ENCODE measurements at places on chromosomes 6 and 20. TPM values are rescaled to one million over a fixed set of nuclear protein-coding genes. Genes with fewer than 3 reads are reported as not detected.

NR2E1 gene
- not detected for total RNA-seq

PSORS1C1 gene
- 3.4 TPM for total RNA-seq

CD40 gene
- total RNA-seq = 8.9 TPM

TRMT6 gene
- total RNA-seq = 8.6 TPM

DNA sequence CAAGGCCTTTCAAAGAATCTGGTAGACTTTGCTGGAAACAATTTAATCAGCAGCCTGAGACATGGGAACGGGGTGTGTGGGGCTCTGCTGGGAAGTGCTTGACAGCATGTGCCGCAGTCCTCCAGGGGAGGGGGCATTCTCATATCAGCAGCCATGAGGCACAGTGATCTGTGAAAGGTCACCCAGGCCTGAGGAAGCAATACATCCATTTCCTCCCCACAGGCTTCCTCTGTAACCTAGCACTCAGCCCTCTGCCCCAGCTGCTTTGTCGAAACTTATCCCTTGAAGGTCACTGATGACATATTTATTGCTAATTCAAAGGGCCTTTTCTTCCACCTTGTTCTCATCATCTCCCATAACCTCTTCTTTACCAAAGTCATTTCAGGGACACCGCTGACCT is 103.3 kb downstream of the TNFAIP3 start:
- H3K36me3 ChIP-seq = no peaks in the 10 kb centered on the region
- H3K4me1 ChIP-seq = no peaks in the 10 kb centered on the region
- H3K4me3 ChIP-seq = no peak overlapping the region
- no peaks in the 10 kb centered on the region for H3K27me3 ChIP-seq
- DNase-seq = no peak
- no peak overlapping the region for H3K27ac ChIP-seq

DNA sequence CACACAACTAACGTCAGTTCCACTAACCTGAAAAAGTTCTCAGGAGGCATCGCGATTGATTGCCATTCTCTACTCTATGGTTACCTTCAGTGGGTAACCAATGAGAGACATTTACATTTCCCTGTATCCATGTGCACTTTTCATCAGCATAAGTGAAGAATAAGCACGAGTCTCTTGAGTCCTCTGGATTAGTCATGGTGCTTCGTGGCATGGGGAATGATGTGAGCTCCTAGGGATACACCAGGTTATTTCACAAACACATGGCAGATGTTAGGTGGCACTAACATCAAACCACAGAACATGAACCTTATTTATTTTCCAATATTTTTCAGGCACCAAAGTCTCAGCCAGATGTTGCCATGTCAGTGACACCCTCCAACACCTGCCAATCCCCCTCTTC is 64.0 kb downstream of the FYN start:
- H3K36me3 ChIP-seq = no peaks in the 10 kb centered on the region
- no peak overlapping the region for H3K4me3 ChIP-seq
- no peak for DNase-seq
- H3K4me1 ChIP-seq = no peaks in the 10 kb centered on the region
- H3K27me3 ChIP-seq = no peaks in the 10 kb centered on the region

DNA sequence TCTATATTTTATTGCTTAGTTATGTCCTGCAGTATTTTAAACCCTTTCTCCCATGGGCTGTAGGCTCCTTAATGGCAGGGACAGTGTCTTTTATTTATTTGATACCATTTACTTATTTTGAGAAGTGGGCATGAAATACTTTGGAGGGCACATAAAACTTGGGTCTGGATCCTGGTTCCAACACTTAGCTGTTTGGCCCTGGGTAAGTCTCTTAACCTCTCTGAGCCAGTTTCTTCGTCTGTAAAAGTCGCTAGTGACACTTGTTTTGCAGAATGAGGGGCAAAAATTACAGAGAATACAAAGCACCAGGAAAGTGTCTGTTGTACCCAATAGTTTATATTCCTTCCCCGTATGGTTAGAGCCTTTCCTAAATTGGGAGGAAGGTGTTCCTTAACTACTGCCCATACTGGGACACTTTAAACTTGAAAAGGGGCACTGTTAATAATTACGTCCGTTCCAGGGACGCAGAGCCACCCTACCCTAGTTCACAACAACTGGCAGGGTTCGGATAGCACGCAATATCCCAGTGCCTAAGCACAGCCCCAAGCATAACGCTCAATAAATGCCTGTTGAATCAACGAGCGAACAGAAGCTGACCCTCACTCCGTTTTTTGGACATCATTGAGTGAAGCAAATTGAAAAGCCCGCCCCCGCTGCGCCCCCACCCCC is 6.0 kb upstream of the ARMC12 start:
- peaks cover 94% of the 10 kb centered on the region for H3K4me1 ChIP-seq
- no peak overlapping the region for H3K4me3 ChIP-seq
- peak overlapping the region; percentile 97 for H3K27ac ChIP-seq

Measured in body of pancreas (tissue), 4 donors.